Activated effector memory CD4-positive, alpha-beta T cell treated with anti-CD3 and anti-CD28 coated beads, Interleukin-2, amount 50 U/mL, for 16 hours (primary cell): ENCODE measurements at places on chromosomes 2 and 18.

DNA sequence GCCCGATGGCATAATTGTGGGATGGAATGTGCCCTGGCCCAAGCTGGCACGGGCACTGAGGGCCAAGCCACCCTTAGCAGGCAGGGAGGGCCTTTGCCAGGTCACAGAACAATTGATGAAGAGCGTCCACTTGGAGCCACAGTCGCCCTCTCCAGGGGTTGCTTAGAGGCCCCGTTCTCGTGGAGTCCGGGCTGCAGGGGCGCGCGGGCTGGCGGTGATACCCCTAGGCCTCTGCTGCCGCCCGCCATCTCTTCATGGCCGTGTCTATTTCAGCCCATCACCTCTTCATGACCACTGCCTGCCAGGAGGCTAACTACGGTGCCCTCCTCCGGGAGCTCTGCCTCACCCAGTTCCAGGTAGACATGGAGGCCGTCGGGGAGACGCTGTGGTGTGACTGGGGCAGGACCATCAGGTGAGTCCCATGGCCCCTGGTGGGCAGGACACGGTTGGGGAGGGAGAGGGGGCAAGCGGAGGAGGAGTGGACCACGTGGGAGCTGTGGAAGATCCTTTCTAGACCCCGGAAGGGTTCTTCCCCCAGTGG lies 17.6 kb downstream of the RAMP1 start:
- DNase-seq, result peak; percentile 28

- DNase-seq, result peak; percentile 78
These were observed 15.4 kb downstream of the HK2 start for GRCh38 chr2:74849228-74849892.

DNA sequence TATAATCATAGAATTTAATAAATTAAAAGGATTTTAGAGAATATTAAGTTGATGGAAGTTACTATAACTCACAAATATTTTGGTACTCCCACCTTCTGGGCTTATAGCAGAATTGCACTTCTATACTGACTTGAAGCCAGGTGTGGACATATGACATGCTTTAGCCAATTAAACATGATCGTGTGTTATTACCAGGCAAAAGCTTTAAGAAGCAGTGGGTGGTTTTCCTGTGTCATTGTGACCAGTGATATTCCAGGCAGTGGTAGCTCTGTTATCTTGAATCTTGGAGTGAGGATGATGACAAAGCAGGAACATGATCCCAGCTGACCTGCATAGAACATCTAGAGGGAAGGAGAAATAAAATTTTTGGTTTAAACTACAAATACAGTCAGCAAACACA lies 370.9 kb upstream of the ZEB2 start:
- no peak for DNase-seq

GRCh38 chr2:207224791-207225482 lies 59.2 kb upstream of the KLF7 start:
- DNase-seq, result no peak

GRCh38 chr2:177348733-177349693 lies 43.6 kb upstream of the AGPS start:
- DNase-seq, result no peak

DNA sequence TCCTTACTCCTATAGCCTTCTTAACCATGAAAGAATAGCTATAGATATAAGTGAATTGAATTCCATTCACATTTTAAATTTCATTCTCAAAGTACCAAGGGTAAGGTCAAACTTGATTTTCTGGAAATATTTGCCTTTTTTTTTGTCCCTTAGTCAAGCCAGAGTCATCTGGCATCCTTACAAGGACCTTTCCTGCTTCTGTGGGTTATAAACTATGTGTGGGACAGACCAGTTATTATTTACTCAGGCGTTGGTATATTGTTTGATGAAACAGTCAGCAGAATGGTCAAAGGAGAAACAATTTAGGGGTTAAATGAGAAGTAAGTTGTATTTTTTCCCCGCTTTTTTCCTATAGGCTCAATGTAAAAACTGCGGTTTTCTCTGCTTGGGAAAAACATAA lies 1103.2 kb upstream of the ZEB2 start:
- DNase-seq, result no peak

DNA sequence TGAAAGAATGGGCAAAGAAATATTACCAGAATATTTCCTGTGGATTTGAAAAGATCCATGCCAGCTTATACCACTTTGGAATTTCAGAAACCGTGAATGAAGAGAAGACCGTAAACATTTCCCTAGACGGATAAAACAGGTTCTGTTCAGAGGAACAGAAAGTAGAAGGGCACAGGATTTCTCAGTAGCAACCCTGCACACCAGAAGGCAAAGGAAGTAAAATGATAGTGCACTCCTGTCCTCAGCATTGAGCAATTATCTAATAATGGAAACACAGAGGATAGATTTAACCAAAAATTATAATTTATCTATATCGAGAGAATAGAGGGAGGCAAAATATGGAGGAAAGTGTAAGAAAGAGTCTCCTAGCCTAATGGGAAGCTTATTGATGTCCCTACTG lies 87.0 kb upstream of the ITGA6 start:
- DNase-seq, result no peak

- no peak for DNase-seq
These were observed 44.5 kb upstream of the KCNE4 start for GRCh38 chr2:223007531-223007930.
